ENCODE measurements at places on chromosomes 7 and 10.

DNA sequence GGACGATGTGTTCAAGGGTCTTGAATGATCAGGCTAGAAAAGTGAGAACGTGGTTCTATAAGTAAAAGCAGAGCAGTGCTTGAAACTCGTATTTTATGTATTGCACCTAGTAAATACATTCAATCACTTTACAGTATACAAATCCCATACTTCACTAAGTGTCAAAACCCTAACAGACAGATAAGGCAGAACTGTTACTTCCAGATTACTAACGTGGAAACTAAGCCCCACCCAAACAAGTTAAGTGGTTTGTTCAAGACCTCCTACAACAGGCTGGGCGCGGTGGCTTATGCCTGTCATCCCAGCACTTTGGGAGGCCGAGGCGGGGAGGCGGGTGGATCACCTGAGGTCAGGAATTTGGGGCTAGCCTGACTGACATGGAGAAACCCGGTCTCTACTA, 9.2 kb upstream of the MYO1G start:
- no peak for DNase-seq

- DNase-seq, result no peak
Measured at GRCh38 chr10:96835899-96836298, 3.8 kb downstream of the LCOR start.

DNA sequence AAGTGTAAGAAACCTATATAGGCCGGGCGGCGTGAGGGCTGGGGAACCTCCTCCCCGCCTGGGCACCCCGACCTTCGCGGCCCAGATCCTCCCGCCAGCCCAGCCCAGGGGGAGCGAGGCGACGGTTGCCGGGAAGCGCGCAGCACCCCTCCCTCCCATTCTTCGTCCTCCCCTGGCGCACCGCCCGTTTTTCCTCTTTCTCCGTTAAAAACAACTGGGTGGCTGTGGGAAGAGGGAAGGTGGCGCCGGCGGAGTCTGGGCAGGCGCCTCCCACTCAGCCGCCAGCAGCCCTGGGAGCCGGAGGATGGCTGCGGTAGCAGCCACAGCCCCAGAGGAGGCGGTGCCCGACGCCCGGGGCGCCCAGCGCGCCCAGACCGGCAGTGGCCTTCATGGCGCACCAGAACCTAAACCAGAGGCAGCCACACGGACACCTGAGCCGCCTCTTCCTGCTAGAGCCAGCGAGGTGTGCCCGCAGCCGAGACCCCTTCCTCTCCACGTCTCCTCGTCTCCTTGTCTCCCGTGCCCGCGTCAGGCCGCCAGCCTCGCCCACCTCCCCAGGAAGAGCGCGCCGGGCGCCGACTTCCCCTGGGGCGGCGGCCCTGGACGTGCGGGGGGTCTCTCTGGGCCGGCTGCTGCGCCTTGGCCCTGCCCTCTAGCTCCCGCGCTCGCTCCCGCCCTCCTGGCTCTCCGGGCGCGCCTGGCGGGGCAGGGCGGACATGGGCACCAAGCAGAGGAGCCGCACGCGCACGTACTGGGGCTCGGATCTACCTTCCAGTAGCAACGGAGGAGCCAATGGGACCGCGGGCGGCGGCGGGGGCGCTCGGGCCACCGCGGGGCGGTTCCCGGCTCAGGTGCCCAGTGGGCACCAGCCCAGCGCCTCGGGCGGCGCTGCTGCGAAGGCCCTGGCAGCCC, 32.8 kb upstream of the SFTPD start:
- no peak for DNase-seq

GRCh38 chr10:132224343-132225072, 37.8 kb downstream of the DPYSL4 start:
- no peak for DNase-seq

DNA sequence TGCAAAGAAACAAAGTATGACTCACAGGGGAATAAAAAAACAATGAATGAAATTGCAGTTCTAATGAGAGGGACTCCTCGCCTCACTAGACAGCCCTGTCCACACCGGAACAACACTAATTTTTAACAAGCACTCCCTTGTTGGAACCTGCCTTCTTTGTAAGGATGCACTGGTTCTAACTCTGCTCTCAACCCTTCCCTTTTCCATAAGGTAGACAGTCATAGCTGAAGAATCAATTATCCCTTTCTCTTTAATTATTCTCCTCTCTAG, 65.1 kb downstream of the TSPAN12 start:
- DNase-seq, result no peak

DNA sequence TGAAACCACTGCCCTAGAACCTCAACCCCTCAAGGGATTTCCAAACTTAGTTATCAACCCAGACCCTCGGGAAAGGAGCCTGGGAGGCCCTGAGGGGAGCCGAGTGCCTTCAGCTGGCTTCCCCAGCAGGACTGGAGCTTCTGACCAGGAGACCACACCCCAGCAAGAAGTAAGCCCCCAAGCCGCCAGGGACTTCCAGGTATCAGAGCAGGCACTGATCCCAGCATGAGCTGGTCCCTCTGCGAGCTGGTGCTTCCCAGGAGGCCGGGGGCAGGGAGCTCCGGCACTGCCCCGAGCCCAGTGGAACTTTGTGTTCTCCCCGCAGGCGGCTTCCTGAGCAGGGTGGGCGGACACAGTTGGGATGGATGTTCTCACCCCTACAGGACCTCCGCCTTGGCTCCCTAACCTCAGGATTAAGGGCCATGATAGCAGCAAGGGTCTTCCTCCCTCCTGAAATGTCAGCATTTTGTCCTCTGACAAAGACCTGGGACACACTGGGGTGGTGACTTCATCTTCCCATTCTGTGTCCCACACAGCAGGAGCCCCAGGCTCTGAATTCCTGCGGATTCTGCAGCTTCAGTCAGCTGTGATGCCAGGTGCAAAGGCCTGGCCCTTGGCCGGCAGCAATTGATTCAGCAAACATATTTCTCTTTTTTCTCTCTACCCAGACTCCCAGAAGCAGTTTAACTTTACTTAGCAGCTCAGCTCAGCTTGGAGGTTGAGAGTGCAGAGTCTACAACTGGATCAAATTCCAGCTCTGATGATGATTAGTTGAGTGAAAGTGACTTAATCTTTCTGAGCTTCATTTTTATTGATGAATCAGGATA, 11.6 kb downstream of the ATP6V0E2 start:
- DNase-seq, result no peak

DNA sequence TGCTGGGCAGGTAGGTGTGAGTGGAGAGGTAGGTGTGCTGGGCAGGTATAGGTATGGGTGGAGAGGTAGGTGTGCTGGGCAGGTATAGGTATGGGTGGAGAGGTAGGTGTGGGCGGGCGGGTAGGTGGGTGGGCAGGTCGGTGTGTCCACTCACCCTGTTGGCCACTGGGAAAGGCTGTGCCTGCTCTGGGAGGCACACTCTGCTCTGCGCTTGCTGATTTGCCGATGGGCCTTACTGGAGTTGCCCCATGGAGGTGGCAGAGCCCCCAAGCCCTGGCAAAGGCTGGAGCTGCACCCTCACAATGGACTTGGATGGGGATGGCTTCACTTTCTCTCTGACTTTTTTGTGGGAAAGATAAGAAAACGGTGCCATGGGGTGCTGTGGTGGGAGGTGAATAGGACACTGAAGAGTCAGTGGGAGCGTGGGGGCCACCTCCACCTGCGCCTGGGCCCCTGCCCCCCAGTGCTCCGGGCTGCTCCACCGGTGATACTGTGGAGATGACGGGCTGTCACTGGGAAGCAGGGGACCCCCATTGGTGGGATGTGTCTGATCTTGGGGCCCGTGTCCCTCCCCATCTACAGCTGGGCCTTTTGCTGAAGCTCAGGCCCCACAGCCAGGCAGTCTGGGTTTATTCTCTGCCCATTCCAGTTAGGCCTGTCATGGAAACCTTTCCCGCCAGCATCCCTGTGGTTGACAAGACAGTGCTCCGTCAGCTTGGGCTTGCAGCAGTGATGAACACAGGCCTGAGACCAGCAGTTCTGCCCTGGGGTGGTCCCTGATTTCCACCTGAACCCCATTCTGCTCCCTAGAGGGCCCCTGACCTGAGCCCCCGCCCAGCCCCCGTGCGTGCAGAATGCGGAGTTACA, 75.0 kb downstream of the NKX6-2 start:
- no peak for DNase-seq

GRCh38 chr7:82051601-82052000, 281.8 kb upstream of the HGF start:
- no peak for DNase-seq

- no peak for DNase-seq
Measured at GRCh38 chr10:19788075-19788686, 28.1 kb upstream of the PLXDC2 start.

DNA sequence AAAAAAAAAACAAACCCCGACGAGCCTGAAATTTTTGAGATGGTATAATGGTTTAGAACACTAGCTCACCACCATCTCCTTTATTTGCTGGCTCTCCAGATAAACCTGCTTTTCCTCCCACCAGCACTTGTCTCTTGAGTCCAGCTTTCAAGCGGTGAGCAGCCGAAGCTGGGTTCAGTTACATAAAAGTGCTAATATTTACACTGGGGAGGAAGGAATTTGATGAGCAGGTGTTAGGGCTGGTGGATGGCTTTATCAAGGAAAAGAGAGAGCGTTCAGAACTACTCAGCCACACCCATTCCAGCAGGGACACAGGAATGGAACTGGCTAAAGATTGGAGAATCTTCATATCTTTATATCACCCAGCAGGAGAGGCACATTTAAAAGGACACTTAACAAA, 6.6 kb upstream of the CALML3 start:
- no peak for DNase-seq

DNA sequence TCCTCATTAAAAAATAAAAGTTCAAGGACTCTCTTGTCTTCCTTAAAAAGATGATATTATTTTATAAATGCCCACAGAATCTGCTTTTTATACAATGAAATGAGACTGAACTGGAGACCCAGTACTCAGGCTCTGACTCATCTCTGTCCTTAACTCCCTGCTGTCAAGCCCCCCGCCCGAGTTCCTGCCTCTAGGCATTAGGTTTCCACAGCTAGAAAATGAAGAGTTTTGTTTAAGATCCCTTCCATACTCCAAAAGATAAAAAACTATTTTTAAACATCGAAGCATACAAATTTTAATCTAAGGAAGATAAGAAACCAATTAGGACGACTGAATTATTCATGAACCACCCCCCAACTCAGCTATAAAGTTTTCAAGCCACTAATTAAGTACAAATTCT, 97.7 kb upstream of the FEZF1 start:
- DNase-seq, result no peak

DNA sequence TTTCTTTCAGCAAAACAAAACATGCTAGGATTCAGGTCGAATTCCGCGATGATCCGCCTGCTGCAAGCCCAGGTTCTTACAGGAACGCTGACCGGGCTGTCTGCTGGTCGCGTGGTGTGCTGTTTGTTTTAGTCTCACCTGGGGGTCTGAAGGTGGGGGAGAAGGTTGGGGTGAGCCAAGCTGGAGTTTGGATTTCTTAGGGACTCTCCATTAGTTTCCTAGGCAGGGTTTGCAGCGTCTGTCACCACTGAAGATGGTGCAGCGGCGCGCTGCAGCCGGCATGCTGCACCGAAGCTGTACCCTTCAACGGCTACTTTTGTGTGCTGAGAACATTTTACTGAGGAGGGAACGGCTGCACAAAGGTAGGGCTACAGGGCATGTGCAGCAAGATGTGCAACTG, 48.7 kb downstream of the GCC1 start:
- DNase-seq, result no peak

GRCh38 chr7:30705008-30705407, 22.8 kb upstream of the CRHR2 start:
- DNase-seq, result no peak

- DNase-seq, result no peak
Measured at GRCh38 chr7:144018065-144018464, 17.9 kb downstream of the OR6B1 start.

GRCh38 chr7:24889611-24890010, 90.4 kb downstream of the OSBPL3 start:
- DNase-seq, result no peak

DNA sequence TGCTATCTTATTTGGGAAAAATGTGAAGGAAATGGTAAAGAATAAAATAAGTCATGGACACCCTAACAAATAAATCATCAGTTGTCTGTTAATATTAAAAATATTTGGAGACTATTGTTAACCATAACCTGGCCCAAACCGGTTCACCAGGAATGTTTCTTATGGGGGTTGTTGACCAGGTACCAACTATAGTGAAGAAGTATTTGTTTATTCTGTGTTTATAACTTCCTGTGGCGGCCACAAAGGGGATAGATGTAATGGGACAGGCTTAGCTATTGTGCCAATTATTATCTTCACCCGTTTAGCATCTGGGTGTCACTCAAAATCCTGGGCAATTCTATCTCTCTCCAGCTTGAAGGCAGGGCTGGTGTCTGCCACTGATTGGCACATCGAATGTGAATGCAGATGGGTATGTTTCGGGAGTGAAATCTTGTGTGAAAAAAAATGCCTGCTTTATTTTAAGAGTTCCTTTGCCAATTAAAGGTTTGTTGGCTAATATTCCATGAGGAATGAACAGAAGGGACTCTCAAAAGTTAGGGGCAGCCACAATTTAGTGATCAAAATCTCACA, 500.9 kb downstream of the ARL4A start:
- DNase-seq, result no peak

- no peak for DNase-seq
Measured at GRCh38 chr10:13617116-13617515, 30.4 kb downstream of the PRPF18 start.

GRCh38 chr7:131931370-131931769, 374.9 kb upstream of the PODXL start:
- no peak for DNase-seq

- DNase-seq, result no peak
Measured at GRCh38 chr10:110479710-110480109, 18.0 kb upstream of the DUSP5 start.

DNA sequence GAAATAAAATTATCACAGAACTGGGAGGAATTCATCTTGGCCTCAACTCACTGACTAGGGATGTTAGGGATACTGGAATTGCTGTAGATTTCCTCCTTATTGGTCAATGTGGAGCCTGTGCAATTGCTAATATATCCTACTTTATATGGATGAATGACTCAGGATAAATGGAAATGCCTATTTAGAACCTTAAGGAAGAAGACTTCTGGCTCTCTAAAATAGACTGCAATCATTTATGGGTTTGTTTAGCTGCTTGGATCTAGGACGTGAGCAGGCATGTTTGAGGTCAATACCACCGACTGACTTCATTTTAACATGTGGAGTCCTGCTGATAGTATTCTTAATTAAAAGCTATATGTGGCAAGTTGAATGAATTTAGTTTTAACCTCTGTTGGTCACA, 1040.1 kb upstream of the LRRN3 start:
- DNase-seq, result no peak

GRCh38 chr10:72720814-72721660, 29.1 kb downstream of the MCU start:
- no peak for DNase-seq

- DNase-seq, result peak; percentile 54
Measured at GRCh38 chr10:50622706-50623662, 772 bp downstream of the SGMS1 start.

- no peak for DNase-seq
Measured at GRCh38 chr10:31288962-31289361, 30.1 kb upstream of the ZEB1 start.

GRCh38 chr10:105063796-105064195, 422.7 kb downstream of the SORCS3 start:
- no peak for DNase-seq

DNA sequence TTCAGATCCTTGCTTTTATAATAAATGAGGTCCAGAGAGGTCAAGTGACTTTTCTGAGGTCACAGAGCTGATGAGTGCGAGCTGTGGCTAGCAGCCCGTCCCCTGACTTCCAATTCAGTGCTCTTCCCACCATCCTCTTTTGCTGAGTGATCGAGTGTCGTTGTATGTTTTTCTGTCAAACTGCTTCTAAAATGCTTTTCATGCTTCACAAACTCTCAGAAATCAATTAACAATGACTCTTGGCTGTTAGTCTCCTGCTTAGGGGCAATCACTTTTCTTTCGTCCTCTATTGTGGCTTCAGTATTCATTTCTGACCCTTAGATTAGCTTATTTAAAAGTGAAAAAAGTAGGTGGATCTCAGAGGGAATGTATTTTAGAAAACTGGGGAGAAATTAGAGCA, 423.7 kb downstream of the DPP6 start:
- DNase-seq, result no peak

Data from CD4-positive, alpha-beta T cell treated with Interleukin-12 subunit alpha and Interleukin-12 subunit beta, for 1 hour (primary cell).